ENCODE measurements at places on chromosomes 13 and 19.

DNA sequence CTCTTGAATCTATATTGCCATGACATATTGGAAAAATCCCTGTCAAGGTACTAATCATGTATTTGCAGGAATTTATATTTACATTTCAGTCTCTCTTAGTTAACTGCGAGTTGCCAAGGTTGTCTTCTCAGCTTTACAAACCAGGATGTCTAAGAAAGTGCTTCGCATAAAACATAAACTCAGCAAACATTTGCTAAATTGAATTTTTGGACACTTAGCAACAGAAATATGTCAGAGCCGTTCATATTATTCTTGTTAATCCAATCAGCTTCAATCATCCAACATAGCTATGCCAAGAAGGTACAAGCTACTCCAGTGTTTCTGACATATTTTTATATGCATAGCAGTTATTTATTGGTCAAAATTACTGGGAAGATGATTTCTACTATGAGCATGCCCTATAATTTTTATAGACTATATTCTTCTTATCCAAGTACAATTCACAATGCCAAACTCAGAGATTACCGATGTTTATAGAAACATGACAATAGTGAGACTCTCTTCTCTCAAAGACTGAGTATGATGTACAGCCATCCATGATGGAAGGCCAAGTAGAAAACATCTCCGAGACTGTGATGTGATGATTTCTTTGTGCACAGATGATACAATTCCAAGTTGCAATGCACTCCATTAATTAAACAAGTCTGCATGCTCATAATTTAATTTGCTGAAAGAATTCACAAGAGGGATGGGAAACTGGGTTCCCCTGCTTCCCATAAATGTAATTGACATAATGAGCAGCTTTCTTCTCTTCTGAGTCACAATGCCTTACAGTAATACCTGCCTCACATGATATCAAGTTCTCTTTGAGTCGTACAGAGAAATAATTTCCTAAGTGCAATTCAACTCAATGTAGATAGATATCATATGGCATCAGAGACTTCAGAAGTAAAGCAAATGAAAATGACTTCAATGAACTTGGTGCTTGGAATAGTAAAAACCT, 776.3 kb downstream of the EFNB2 start:
- DNase-seq: peak; percentile 29

- no peak for DNase-seq
Observed at GRCh38 chr13:99218545-99218944, 17.9 kb downstream of the UBAC2 start.

GRCh38 chr19:22619932-22620331, 14.2 kb upstream of the ZNF492 start:
- no peak for DNase-seq

- no peak for DNase-seq
Observed at GRCh38 chr19:2782329-2782935, 641 bp downstream of the SGTA start.

All from NCI-H2171 treated with DMSO at 0.1 percent for 48 hours (cell line).